ENCODE measurements at places on chromosomes 12 and 14. TPM values are rescaled to one million over a fixed set of nuclear protein-coding genes. Genes with fewer than 3 reads are reported as not detected.

DNA sequence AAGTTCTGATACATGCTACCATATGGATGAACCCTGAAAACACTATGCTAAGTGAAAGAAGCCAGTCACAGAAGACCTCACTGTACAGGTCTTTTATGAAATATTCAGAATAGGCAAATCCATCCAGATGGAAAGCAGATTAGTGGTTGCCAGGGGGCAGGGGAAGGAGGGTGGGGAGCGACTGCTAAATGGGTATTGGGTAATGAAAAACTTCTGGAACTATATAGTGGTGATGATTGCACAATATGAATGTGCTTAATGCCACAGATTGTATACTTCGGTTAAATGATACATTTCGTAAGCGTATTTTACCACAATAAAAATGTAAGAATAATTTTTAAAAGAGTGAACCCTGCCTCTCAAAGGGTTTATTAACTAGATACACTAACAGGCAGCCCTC lies 11.8 kb upstream of the KSR2 start:
- peak; percentile 24 for DNase-seq

DNA sequence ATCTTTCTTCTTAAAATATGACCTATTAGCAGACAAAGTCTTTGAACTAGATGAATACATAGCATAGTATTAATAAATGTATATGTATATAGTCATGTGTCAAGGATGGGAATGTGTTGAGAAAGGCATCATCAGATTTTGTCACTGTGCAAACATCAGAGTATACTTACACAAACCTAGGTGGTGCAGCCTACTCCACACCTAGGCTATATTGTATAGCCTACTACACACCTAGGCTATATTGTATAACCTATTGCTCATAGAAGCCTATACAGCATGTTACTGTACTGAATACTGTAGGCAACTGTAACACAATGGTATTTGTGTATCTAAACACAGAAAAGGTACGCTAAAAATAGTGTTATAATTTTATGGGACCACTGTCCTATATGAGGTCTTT lies 47.6 kb downstream of the PTPN21 start:
- no peak for DNase-seq

- no peak for DNase-seq
Observed at GRCh38 chr12:42538203-42538602, 51.3 kb downstream of the PRICKLE1 start.

GRCh38 chr14:78968265-78968664 lies 798.1 kb downstream of the NRXN3 start:
- no peak for DNase-seq

GRCh38 chr12:131258398-131258797 lies 304.7 kb downstream of the ADGRD1 start:
- DNase-seq: no peak

GRCh38 chr14:72688990-72689671 lies 204.8 kb downstream of the DPF3 start:
- no peak for DNase-seq

DNA sequence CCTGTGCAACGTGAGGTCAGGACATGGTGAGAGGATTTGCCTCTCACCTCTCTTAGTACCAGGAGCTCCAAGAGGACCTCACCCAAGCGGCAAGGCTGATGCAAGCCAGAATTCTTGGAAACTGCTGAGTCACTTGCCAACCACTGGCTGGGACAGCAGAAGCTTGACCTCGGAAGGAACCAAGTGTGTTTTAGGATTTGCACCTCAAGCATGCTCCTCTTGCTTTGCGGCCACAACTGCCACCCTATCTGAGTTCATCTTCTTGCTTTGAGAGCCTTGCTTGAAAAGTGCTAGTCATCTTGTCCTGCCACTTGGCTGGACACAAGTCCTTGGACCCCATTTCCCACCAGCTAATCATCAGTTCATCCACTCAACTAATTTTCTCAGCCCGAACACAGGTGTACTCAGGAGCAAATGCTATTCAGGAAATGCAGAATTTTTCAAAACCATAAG lies 195.8 kb downstream of the SLC25A21 start:
- DNase-seq: peak; percentile 75

- DNase-seq: peak; percentile 88
Observed at GRCh38 chr12:121124402-121125109, 8.1 kb upstream of the P2RX7 start.

- DNase-seq: peak; percentile 87
Observed at GRCh38 chr14:99266181-99267178, 5.5 kb downstream of the BCL11B start.

GRCh38 chr12:16266085-16266484 lies 11.4 kb downstream of the SLC15A5 start:
- DNase-seq: no peak

DNA sequence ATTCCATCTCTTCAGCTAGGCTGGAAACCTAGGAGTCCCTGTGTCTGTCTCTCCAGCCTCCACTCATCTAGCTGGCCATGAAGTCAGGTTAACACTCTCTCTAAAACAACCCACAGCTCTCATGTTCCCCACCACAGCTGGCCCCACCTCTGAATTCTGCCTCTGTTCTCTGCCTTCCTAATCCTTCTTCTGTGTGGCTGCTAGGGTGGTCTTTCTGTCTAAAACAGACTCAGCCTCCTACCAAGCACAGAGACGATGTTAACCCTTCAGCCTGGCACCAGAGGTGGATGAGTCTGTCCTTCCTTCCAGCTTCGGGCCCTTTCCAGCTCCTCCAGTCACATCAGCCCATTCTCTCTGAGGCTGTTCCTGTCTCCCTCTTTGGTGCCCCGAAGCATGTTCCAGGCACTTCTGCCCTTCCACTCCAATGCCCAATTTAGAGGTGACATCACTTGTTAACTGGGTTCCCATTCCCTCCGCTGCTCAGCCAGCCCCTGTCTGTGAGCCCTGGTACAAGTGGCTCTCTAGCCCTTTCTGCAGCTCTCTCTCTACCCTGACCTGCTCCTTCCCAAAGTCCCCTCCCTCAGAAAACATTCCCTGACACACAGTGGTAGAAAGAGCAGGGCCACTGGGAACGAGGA lies 9.1 kb downstream of the FIGNL2 start:
- no peak for DNase-seq

DNA sequence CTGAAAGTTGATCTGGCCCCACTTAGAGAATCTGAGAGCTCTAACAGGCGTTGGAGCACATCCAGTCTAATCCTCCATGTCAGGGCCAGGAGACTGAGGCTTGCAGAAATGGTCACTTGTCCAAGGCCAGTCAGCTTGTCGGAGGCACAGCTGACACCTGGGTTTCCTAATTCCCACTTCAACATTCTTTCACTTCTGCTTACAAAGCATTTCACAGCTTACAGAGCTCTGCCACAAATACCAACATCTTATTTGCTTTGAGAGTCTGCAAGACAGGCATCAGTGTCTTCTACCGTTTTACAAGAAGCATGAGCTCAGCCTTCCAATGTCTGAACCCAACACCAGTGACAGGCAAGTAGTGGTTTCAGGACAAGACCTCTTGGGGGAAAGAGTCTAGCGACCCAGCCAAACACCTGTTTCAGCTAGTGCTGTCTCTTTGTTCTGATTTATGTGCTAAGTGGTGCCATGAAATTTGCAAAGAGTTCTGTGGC lies 31.8 kb downstream of the ISCA2 start:
- no peak for DNase-seq

GRCh38 chr12:53208435-53208834 lies 1.4 kb upstream of the ITGB7 start:
- no peak for DNase-seq

DNA sequence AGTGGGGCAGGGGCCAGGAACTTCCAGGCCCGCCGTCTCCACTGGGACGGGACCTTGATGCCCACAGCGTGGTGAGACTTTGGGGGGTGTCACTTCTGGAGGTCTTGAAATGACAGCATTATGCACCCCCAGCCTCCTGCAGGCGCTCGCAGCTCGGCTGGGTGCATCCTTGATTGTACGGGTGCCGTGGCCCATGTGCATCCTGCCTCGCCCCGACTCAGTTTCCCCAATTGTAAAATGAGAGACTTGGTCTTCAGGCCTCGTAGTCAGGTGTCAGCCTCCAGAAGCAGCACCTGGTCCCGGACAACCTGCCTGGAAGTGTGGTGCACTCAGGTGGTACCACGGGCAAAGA lies 8.9 kb upstream of the PUS1 start:
- DNase-seq: no peak

DNA sequence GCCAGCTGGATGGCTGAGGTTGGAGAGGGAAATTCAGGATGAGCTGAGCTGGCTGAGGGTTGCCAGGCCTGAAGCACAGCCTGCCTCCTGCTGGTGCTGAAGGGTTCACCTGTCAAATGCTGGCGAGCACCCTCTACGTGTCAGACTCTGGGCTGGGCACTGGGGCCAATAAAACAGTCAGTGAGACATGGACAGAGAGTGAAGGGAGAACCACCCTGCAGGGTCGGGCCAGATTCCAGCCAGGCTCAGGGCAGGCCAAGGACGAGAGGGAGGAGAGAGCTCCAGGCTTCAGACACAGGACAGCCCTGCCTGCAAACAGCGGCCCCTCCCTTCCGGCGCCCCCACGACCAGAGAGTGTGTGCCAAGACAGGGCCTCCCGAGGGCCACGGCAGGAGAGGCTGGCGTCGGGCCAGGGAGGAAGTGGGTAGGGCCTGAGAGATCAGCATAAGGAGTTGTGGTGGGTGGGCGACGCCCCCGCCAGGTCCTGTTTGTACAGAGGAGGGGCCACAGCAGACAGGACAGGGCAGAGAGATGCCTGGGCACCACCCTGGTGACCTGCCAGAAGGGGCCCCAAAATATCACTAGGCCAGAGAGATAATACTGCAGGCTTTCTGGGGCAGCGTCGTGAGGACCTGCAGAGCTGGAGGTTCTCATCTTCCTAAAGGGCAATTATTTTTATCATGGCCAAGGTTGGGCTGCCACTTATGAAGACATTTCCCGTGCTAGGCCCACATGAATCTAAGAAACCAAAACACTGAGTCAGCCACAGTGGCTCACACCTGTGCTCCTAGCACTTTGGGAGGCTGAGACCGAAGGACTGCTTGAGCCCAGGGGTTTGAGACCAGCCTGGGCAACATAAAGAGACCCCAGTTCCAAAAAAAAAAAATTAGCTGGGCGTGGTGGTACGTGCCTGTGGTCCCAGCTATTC lies 73.1 kb upstream of the GPR68 start:
- peak; percentile 21 for DNase-seq

- no peak for DNase-seq
Observed at GRCh38 chr14:38971258-38971921, 131.6 kb downstream of the SEC23A start.

- DNase-seq: peak; percentile 27
Observed at GRCh38 chr14:29759521-29760340, 167.9 kb downstream of the PRKD1 start.

DNA sequence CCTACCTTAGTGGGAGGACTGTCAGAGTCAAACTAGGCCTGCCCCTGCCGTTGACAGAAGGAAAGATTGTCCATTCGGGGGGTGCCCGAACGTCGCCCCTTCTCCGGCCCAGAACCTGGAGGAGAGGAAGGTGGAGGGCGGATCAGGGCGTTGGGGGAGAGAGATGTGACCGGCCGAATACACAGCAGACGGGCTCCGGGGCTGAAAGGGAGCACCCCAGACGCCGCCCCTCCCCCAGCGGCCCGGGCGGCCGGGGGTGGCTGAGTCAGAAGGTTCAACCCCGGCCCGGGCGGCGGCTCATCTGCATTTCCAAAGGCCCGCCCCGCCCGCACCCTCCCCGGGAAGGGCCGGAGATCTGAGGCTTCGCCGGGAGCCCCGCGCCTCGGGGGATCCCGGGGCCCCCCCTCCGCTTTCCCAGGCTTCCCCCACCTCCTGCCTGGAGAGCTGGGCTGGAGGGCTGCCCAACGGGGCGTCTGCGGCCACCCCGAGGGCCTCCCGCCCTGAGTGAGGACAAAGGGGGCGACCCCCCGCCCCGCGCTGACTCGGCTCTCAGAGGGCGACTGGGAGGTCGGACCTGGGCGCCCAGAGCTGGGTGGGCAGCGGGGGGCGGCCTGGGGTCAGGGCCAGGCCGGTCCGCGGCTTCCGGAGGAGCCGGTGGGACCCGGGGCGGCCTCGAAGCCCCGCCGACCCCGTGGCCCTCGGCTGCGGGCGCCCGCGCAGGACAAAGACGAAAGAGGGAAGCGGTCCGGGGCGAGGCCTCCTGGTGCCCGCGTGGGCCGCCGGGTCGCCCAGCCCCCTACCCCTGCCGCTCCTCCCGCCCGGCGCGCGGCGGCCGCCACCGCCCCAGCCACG lies 3.7 kb upstream of the SETD1B start:
- DNase-seq: peak; percentile 97

GRCh38 chr14:50978888-50979287 lies 34.6 kb upstream of the PYGL start:
- DNase-seq: no peak

DNA sequence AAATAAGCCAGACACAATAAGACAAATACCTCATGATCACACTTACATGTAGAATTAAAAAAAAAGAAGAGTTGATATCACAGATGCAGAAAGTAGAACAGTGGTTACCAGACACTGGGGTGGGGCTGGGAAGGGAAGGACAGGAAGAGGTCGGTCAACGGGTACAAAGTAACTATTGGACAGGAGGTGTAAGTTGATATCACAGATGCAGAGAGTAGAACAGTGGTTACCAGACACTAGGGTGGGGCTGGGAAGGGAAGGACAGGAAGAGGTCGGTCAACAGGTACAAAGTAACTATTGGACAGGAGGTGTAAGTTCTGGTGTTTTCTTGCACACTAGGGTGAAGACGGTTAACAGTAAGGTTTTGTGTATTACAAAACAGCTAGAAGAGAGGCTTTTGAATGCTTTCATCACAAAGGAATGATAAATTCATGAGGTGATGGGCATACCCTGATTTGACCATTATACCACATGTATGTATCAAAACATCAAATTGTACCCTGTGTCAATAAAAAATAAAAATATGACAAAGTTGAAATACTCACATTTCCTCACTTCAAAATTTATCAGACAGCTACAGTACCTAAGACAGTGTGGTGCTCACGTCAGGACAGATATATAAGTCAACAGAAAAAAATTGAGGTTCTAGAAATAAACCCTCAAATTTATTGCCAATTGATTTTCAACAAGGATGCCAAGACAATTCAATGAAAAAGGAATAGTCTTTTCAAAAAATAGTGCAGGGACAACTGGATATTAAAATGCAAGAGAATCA lies 32.8 kb downstream of the GALC start:
- no peak for DNase-seq

- no peak for DNase-seq
Observed at GRCh38 chr12:31815096-31815495, 86.3 kb upstream of the AMN1 start.

Gene DNAJC22
- total RNA-seq: 2.5 TPM

Gene ESYT1
- 216 TPM for total RNA-seq

Gene CLEC2D
- 6.6 TPM for total RNA-seq

Gene APOF
- total RNA-seq: not detected

Gene NUAK1
- 29.6 TPM for total RNA-seq

Gene HHIPL1
- 19.2 TPM for total RNA-seq

Data from GM23248 (cell line).